ENCODE measurements at places on chromosomes 16 and 17.

- H3K36me3 ChIP-seq: no peaks in the 10 kb centered on the region
- no peaks in the 10 kb centered on the region for H3K4me1 ChIP-seq
These were observed 635.9 kb downstream of the WWOX start for GRCh38 chr16:78735337-78735736.

GRCh38 chr17:41308251-41308917 is 725 bp downstream of the KRTAP16-1 start:
- H3K27ac ChIP-seq: no peak overlapping the region
- H3K36me3 ChIP-seq: no peaks in the 10 kb centered on the region
- no peak overlapping the region for H3K4me3 ChIP-seq
- H3K27me3 ChIP-seq: no peaks in the 10 kb centered on the region

- 0 out of 2 replicates have a peak, but pooled peaks cover 2% of the 10 kb centered on the region for H3K4me1 ChIP-seq
- H3K27ac ChIP-seq: no peak overlapping the region
- no peak for DNase-seq
- H3K4me3 ChIP-seq: no peak overlapping the region
- H3K36me3 ChIP-seq: no peaks in the 10 kb centered on the region
These were observed 13.2 kb downstream of the RAB40B start for GRCh38 chr17:82685291-82685690.

GRCh38 chr17:81403671-81404534 is 8.6 kb downstream of the BAHCC1 start:
- H3K27ac ChIP-seq: no peak overlapping the region
- no peak for DNase-seq
- H3K4me3 ChIP-seq: no peak overlapping the region

- no peak overlapping the region for H3K27ac ChIP-seq
- H3K4me1 ChIP-seq: no peaks in the 10 kb centered on the region
- DNase-seq: no peak
These were observed 259.5 kb downstream of the IRX3 start for GRCh38 chr16:54027062-54027461.

- no peak for DNase-seq
- H3K4me1 ChIP-seq: no peaks in the 10 kb centered on the region
- no peaks in the 10 kb centered on the region for H3K27me3 ChIP-seq
- H3K27ac ChIP-seq: no peak overlapping the region
- H3K4me3 ChIP-seq: no peak overlapping the region
- no peaks in the 10 kb centered on the region for H3K36me3 ChIP-seq
These were observed 10.9 kb upstream of the ALKBH5 start for GRCh38 chr17:18172531-18173278.

GRCh38 chr17:2034157-2034556 is 4.2 kb downstream of the DPH1 start:
- no peak overlapping the region for H3K27ac ChIP-seq
- peaks cover 5% of the 10 kb centered on the region for H3K36me3 ChIP-seq
- H3K4me3 ChIP-seq: no peak overlapping the region

DNA sequence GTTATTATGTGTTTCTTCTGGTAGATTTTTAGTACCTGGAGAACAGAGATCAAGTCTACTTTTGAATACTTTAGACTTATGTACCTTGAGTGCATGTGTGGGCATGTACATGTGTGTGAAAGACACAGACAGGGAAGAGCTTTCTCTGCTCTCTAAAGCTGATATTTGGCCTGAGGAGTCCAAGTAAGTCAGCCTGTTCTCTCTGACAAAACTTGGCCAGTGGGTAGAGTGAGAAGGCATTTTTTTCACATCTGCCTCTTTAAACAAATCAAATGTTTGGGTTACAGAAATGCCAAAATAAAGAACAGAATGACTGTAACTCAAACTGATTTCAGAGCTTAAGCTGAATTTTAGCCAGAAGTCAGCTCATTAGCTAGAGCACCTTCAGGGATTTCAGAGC is 309.7 kb upstream of the DYNLRB2 start:
- H3K4me1 ChIP-seq: no peaks in the 10 kb centered on the region
- no peak for DNase-seq
- no peak overlapping the region for H3K4me3 ChIP-seq
- no peak overlapping the region for H3K27ac ChIP-seq

- peak overlapping the region; percentile 45 for H3K4me3 ChIP-seq
- H3K4me1 ChIP-seq: peaks cover 4% of the 10 kb centered on the region
These were observed 639 bp downstream of the MIF4GD start for GRCh38 chr17:75270218-75270965.

- no peaks in the 10 kb centered on the region for H3K36me3 ChIP-seq
- H3K4me1 ChIP-seq: peaks cover 7% of the 10 kb centered on the region
- DNase-seq: no peak
- H3K27me3 ChIP-seq: no peaks in the 10 kb centered on the region
- no peak overlapping the region for H3K4me3 ChIP-seq
- H3K27ac ChIP-seq: no peak overlapping the region
These were observed 406.0 kb downstream of the SEC14L1 start for GRCh38 chr17:77546772-77547241.

GRCh38 chr16:58709333-58709732 is 24.8 kb upstream of the SLC38A7 start:
- H3K4me1 ChIP-seq: no peaks in the 10 kb centered on the region
- no peaks in the 10 kb centered on the region for H3K27me3 ChIP-seq
- no peak for DNase-seq
- H3K36me3 ChIP-seq: peaks cover 10% of the 10 kb centered on the region
- no peak overlapping the region for H3K27ac ChIP-seq
- H3K4me3 ChIP-seq: no peak overlapping the region

- peaks cover 2% of the 10 kb centered on the region for H3K27me3 ChIP-seq
- DNase-seq: no peak
- H3K4me1 ChIP-seq: peaks cover 11% of the 10 kb centered on the region
- no peak overlapping the region for H3K27ac ChIP-seq
- no peaks in the 10 kb centered on the region for H3K36me3 ChIP-seq
- peak overlapping the region; percentile 97 for H3K4me3 ChIP-seq
These were observed 428 bp upstream of the ANTKMT start for GRCh38 chr16:720447-720989.

GRCh38 chr17:50372222-50372757 is 694 bp downstream of the MRPL27 start:
- peaks cover 24% of the 10 kb centered on the region for H3K36me3 ChIP-seq
- H3K27ac ChIP-seq: no peak overlapping the region
- H3K27me3 ChIP-seq: no peaks in the 10 kb centered on the region
- no peaks in the 10 kb centered on the region for H3K4me1 ChIP-seq
- DNase-seq: no peak

- no peak for DNase-seq
- no peaks in the 10 kb centered on the region for H3K27me3 ChIP-seq
- H3K27ac ChIP-seq: no peak overlapping the region
- H3K36me3 ChIP-seq: no peaks in the 10 kb centered on the region
These were observed 5.5 kb downstream of the TANGO6 start for GRCh38 chr16:68848786-68849185.

GRCh38 chr17:56451629-56452028 is 141.9 kb upstream of the NOG start:
- H3K27me3 ChIP-seq: no peaks in the 10 kb centered on the region
- DNase-seq: no peak
- no peaks in the 10 kb centered on the region for H3K36me3 ChIP-seq
- H3K4me1 ChIP-seq: no peaks in the 10 kb centered on the region
- H3K4me3 ChIP-seq: no peak overlapping the region
- no peak overlapping the region for H3K27ac ChIP-seq

GRCh38 chr17:74374858-74375257 is 7.6 kb downstream of the GPR142 start:
- no peaks in the 10 kb centered on the region for H3K27me3 ChIP-seq
- H3K27ac ChIP-seq: no peak overlapping the region
- no peak for DNase-seq
- no peaks in the 10 kb centered on the region for H3K4me1 ChIP-seq

DNA sequence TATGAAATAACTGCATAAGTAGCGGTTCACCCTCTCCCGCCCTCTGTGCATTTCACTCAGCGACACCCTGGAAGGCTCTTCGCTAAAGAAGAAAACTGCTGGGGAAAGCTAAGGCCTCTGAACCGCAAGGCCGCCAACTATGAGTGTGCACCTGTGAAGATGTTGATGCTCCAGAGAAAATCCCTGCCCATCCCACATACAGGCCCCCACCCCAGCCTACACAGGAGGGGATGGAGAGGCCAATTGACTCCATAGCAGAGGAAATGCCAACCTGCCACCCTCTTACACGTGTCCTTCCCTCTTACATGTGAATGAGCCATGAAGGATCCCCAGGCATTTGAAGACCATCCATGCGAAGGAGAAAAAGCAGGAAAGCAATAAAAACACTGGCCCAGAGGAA is 104.8 kb downstream of the MGAT5B start:
- peaks cover 4% of the 10 kb centered on the region for H3K4me1 ChIP-seq
- DNase-seq: no peak
- H3K27ac ChIP-seq: no peak overlapping the region
- no peaks in the 10 kb centered on the region for H3K36me3 ChIP-seq
- H3K27me3 ChIP-seq: no peaks in the 10 kb centered on the region

GRCh38 chr16:75250809-75251279 is 580 bp downstream of the BCAR1 start:
- H3K27ac ChIP-seq: no peak overlapping the region
- H3K4me1 ChIP-seq: peaks cover 36% of the 10 kb centered on the region
- no peaks in the 10 kb centered on the region for H3K27me3 ChIP-seq
- DNase-seq: no peak
- H3K4me3 ChIP-seq: peak overlapping the region; percentile 86

DNA sequence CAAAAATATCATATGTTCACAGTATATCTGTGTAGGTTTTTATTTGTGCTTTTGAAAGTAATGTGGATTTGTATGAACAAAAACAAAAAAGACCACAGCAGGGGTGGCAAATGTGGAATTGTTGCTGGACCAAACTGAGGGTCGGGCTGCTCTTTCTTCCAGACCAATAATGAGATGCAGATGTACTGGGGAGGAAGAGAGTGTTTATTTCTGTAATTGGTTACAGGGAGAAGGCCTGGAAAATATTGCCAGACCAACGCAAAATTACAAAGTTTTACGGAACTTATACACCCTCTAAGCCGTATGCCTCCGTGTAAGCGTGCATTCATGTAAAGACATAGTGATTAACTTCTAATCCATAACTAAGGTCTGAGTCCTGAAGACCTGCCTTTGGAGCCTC is 353.9 kb upstream of the C16orf82 start:
- H3K4me3 ChIP-seq: no peak overlapping the region
- DNase-seq: no peak
- no peaks in the 10 kb centered on the region for H3K36me3 ChIP-seq
- no peak overlapping the region for H3K27ac ChIP-seq
- peaks cover 2% of the 10 kb centered on the region for H3K4me1 ChIP-seq

GRCh38 chr17:39973496-39973895 is 7.1 kb upstream of the PSMD3 start:
- H3K4me3 ChIP-seq: no peak overlapping the region
- no peak overlapping the region for H3K27ac ChIP-seq
- no peak for DNase-seq
- H3K27me3 ChIP-seq: no peaks in the 10 kb centered on the region

GRCh38 chr17:38617967-38618760 is 12.4 kb upstream of the SRCIN1 start:
- H3K27me3 ChIP-seq: no peaks in the 10 kb centered on the region
- H3K4me3 ChIP-seq: no peak overlapping the region
- peaks cover 9% of the 10 kb centered on the region for H3K4me1 ChIP-seq
- H3K27ac ChIP-seq: no peak overlapping the region
- DNase-seq: no peak

DNA sequence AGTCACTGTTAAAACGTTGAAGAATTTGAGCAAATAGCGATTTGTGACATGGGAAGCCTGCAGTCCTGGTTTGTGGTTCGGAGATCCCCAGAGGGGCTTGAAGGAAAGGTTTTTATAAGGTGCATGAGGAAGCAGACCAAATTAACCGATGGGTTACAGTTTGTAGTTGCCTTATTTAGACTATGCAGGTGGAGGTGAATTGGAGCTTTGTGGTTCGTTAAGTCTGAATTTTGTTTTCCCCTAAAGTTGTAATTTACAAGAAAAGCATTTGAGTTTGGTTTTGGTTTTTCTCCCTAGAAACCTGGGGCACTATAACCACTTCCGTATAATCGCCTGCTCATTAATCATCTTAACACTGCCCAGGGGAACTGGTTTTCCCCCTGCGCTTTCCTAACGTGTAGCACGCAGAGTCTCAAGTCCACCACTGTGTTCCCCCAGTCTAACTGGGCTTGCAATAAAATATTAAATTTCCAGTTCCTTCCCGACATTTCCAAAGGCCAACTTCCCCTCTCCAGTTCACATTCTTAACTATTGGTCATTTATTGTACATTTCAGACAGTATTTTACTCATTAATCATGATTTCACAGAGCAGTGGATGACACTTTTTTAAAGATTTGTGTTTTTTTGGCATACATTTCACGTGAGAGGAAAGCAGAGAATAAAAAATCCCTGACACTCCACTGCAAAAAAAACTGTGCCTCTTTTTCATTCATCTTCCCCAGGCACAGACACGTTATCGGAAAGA is 932 bp downstream of the ZNF267 start:
- no peak for DNase-seq
- no peak overlapping the region for H3K27ac ChIP-seq
- no peaks in the 10 kb centered on the region for H3K27me3 ChIP-seq

DNA sequence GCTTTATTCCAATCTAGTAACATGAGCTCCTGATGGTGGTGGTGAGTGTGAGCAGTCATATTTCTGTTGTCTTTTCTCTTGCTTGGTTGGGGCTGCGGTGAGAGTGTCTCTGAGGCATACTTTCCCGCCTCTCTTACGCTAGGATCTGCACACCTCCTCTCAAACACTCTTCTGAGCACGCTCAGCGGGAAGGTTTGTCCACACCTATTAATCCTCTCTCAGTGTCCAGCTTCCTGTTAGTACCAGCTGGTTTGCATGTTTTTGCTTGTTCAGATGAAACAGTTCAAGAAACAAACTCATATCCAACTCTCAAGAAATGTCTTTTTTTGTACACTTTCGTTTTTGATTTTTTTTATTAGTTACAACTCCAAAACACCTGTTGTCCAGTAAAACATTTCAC is 89.5 kb downstream of the CCDC182 start:
- no peak for DNase-seq
- no peaks in the 10 kb centered on the region for H3K36me3 ChIP-seq
- no peaks in the 10 kb centered on the region for H3K27me3 ChIP-seq
- H3K27ac ChIP-seq: no peak overlapping the region
- H3K4me3 ChIP-seq: no peak overlapping the region

DNA sequence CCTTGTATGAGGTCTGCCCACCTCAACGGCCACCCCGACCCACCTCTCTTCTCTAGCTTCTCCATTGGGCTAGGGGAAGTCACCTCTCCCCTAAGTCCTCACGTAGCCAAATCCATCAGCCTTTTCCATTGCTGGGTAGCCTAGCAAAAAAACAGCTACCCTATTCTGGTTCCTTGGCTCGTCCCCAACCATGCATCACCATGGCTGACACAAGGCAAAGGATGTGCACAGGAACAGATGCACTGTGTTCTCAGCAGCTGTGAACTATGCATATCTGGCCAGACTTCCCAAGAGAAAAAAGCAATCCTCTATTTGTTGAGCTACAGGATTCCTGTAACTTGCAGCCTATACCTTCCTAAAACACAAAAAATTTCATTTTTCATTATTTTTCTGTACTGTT is 22.0 kb upstream of the FLCN start:
- H3K4me3 ChIP-seq: no peak overlapping the region
- H3K27me3 ChIP-seq: no peaks in the 10 kb centered on the region
- no peaks in the 10 kb centered on the region for H3K4me1 ChIP-seq
- H3K27ac ChIP-seq: no peak overlapping the region
- DNase-seq: no peak
